ENCODE measurements at places on chromosomes 16 and 17.
A peak's percentile ranks its signal among the peaks of the same experiment; 100 is the strongest.

DNA sequence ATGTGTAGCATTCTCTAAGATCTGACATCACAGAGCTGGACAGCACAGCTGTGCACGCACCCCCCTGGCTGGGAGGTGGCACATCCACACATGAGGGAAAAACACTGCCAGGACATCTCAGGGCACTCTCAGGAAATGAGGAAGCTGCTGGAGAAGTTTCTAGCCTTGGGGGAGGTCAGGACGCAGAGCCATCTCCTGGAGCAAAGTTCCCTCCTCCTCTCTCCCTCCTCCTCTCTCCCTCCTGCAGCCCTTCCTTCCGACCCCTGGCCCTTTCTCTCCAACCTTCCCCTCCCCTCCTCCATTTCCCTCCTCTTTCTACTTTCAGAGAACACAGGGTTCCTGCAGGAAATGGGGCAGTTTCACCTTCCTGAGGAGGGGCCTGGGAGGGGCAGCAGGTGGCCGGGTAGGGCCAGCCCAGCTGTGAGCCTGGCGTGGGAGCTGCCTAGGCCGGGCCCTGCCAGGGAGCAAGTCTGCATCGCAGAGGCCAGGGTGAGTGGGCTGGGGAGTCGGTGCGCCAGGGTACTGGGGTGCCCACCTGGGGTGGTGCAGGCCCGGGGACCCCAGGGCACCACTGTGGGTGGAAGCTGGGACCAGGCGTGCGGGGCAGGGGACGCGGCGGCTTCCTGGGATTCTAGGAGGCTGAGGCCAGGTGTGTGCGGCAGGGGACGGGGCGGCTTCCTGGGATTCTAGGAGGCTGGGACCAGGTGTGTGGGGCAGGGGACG lies at the start of gene DPEP1:
Gene DPEP1 (plus strand): TSS at position 412 of the 723 bp plus-strand sequence. CDS start 16,769 bp downstream, outside the sequence.
- DNase-seq = no peak

DNA sequence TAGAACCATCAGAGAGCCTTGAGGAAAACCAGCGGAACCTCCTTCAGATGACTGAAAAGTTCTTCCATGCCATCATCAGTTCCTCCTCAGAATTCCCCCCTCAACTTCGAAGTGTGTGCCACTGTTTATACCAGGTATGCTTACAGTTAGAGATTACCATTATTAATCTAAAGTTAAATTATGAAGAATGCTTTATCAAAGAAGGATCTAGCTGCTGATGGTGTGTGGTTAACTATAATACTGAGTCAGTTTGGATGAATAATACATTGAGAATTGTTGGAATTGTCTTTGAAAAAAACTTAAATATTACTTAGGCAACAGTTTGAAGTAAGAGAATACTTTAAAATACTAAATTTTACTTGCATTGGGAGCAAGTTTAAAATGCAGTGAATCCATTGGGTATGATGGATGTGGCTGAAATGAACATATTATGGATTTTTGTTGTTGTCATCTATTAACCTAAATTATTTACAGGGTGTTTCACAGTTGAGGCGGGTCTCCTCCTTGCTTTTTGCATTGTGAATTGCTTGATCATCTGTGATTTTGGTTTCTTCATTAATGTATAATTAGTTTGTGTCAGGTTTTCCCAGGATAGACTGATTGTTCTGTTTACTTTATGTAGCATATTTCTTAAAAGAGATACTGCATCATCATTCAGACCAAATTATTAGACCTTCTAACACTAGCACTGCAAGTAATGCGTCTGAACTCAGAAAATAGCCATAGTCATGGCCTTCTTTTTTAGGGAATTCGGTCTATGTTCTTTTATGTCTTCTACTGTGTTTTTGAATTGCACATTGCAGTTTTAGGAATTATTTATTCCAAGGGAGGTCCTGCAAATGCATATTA lies 47.8 kb downstream of the OMG start:
- peak; percentile 10 for DNase-seq

DNA sequence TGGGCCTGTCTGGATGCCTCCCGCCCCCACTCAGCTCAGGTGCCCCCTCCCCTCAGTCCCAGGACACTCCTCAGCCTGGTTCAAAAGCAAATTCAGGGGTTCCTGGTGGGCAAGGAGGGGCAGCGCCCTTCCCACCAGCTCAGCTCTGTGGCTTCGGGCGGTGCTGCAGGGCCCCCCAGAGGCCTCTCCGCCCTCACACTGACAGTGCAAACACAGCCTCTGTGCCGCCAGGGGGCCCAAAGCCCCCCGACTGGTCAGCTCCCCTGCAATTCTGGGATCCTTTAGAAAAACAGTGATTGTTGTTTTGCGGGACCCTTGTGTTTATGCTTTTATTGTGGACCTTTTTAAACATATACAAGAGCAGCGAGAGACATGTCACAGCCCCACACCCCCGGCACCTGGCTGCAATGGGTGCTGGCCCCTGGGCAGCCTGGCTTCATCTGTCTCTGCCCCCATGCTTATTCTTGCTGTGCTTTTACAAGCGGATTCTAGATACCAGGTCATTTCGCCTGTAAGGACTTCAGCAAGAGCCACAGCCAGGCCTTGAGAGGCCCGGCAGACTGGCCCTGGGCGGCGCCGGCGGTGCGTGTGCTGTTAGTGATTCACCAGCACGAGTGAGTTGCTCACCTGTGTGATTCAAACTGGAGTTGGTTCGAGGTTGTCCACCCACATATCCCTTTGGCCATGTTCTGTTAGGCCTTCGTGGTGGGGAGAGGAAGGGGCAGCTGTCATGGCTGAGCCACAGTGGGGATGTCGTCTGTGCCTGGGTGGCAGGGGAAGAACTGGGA lies 21.2 kb downstream of the ZNF469 start:
- no peak for DNase-seq

DNA sequence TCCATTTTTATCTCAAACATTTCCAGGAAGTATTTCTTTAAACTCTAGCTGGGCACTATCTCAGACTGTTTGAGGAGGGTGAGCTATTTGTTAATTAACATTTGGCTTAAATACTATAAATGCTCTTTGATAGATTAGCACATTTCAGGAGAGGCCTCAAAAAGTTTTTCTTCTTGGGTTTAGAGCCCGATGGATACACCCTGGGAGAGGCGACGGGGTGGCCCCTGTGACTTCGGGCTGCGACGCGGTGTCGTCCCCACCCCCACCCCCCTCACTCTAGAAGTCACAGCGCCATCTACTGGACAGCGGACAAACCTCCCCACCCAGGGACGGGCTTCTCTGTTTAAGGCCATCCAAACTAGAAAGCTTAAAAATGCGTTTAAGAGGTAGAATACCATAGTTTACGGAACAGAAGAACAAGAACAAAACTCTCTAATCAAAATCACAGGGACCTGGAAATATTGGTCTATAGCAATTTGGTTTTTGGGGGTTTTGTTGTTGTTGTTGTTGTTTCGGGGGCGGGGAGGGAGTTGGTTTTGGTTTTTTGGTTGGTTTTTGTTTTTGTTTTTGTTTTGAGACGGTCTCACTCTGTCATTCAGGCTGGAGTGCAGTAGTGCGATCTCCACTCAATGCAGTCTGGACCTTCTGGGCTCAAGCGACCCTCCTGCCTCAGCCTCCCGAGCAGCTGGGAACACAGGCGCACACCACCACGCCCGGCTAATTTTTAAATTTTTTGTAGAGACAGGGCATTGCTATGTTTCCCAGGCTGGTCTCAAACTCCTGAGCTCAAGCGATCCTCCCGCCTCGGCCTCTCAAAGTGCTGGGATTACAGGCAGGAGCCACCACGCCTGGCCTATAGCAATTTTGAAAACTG lies 254.4 kb downstream of the C16orf95 start:
- no peak for DNase-seq

Data from T1000 (cell line).